ENCODE measurements at places on chromosomes 2 and 18.

DNA sequence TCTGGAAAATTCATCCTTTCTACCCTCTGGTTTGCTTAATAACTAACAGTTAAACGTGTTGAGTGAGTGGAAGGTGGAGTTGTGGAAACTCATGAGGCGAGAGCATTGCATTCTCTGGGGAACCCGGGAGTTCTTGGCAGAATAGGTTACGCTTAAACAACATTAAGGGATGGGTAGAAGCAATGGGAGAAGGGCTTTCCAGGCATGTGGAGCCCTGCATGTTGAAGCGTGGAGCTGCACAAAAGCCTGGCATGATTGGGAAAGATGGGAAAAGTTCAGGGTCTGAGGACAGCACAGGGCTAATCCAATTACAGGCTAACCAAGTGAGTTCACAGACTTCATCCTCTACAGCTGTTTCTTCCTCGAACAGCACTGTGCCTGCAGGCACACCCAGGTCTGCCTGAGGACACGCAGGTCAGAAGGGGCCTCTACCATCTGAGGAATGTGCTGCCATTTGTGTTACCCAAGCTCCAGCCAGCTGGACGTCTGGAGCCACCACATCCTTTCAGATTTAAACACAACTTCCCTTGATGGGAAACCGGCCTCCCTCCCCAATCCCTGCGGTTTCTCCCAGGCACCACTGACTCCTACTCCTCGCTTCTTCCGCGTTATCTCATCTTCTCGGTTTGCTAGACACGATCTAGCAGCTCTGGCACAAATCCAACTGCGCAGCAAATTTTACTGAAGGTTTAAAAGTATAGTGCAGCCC is 164.2 kb downstream of the ANTXR1 start:
- no peak for DNase-seq

DNA sequence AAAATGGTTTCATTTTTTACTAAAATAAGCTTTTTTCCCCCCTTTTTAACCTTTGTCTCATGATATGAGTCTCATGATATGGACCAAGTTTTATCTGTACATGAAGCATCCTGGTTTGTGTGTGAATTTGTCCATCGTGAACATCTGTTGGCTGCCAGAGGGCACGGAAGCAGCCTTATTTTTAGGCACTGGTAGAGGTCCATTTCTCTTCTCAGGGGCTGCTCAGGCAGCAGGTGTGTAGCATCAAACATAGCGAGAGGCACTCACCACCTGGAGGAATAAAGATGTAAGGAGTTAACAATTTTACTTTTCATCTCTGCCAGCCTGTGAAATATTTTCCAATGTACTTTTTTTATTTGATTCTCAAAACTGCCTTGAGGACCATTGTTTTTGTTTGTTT is 134.5 kb downstream of the RHBDD1 start:
- DNase-seq, result no peak

- DNase-seq, result no peak
Measured at GRCh38 chr2:164777847-164778461, 63.7 kb downstream of the COBLL1 start.

GRCh38 chr18:22067109-22067508 is 102.3 kb upstream of the GATA6 start:
- DNase-seq, result no peak

- DNase-seq, result no peak
Measured at GRCh38 chr18:59613903-59614302, 83.3 kb downstream of the CCBE1 start.
